ENCODE measurements at places on chromosomes 4 and X.
A peak's percentile ranks its signal among the peaks of the same experiment; 100 is the strongest.

- no peak for DNase-seq
Measured at GRCh38 chr4:47942081-47942819, 27.9 kb upstream of the NFXL1 start.

- DNase-seq, result no peak
Measured at GRCh38 chr4:43690116-43690515, 758.5 kb downstream of the KCTD8 start.

DNA sequence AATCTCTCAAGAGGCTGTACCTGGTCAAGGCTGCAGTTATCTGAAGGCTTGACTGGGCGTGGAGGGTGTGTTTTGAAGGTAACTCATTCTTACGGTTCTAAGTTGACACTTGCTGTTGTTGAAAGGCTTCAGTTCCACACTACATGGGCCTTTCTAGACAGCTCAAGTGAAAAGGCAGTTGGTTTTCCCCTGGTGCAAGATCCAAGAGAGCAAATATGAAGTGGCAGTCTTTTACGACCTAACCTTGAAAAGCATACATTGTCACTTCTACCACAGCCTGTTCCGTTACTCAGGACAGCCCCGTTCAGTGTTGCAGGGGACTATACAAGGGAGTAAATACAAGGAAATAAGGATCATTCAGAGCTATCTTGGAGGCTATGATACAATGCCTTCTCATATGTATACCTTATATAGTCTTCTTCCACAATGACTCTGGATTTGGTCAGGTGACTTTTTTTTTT is 46.2 kb downstream of the PDS5A start:
- no peak for DNase-seq

GRCh38 chr4:242121-242848 is 63.0 kb downstream of the ZNF732 start:
- peak; percentile 4 for DNase-seq

- no peak for DNase-seq
Measured at GRCh38 chr4:87881115-87881514, 48.3 kb downstream of the MEPE start.

DNA sequence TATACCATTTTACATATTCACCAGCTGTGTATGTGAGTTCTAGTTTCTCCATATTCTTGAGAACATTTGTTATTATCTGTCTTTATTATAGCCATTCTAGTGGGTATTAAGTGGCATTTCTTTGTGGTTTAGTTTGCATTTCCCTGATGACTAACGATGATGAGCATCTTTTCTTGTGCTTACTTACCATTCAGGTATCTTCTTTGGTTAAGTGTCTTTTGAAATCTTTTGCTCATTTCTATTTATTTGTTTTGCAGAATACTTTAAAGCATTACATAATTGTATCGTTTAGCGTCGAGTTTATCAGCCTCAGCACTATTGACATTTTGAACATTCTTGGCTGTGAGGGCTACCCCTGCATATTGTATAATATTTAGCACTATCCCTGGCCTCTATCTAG is 85.4 kb downstream of the FRMPD4 start:
- DNase-seq, result peak; percentile 15

Measured in fibroblast of skin of right biceps (primary cell).